ENCODE measurements at places on chromosomes 1 and 21. TPM values are rescaled to one million over a fixed set of nuclear protein-coding genes. Genes with fewer than 3 reads are reported as not detected.
A peak's percentile ranks its signal among the peaks of the same experiment; 100 is the strongest.

Gene TCHH
- total RNA-seq = 0.44 TPM

DNA sequence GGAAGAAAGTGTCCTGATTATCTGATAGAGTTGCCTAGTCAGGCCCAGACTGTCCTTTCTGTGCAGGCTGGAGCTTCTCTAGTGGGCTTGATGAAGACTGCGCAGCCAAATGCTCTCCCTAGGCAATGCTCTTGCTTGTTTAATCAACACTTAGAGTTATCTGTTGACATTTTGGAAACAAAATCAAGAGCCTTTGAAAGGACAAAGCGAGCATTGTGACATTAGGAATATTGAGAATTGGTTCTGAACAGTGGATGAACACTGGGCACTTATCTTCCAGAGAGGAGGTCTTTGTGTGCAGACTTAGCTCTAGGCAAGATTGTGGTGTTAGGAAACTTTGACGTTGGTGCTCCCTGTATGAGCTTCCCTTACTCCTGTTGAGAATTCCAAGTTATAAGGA lies 94.5 kb downstream of the DNTTIP2 start:
- H3K4me1 ChIP-seq = no peaks in the 10 kb centered on the region
- no peak for DNase-seq
- no peak overlapping the region for H3K27ac ChIP-seq
- H3K4me3 ChIP-seq = no peak overlapping the region
- H3K36me3 ChIP-seq = no peaks in the 10 kb centered on the region

- peak overlapping the region; percentile 17 for H3K27ac ChIP-seq
- no peaks in the 10 kb centered on the region for H3K27me3 ChIP-seq
- peaks cover 12% of the 10 kb centered on the region for H3K4me1 ChIP-seq
- H3K4me3 ChIP-seq = no peak overlapping the region
- no peak for DNase-seq
Measured at GRCh38 chr21:42171091-42172053, 47.6 kb upstream of the ABCG1 start.

GRCh38 chr1:36894824-36895223 lies 139.5 kb downstream of the GRIK3 start:
- H3K27me3 ChIP-seq = peaks cover 16% of the 10 kb centered on the region
- H3K27ac ChIP-seq = no peak overlapping the region
- H3K4me3 ChIP-seq = no peak overlapping the region
- no peak for DNase-seq
- H3K36me3 ChIP-seq = no peaks in the 10 kb centered on the region

DNA sequence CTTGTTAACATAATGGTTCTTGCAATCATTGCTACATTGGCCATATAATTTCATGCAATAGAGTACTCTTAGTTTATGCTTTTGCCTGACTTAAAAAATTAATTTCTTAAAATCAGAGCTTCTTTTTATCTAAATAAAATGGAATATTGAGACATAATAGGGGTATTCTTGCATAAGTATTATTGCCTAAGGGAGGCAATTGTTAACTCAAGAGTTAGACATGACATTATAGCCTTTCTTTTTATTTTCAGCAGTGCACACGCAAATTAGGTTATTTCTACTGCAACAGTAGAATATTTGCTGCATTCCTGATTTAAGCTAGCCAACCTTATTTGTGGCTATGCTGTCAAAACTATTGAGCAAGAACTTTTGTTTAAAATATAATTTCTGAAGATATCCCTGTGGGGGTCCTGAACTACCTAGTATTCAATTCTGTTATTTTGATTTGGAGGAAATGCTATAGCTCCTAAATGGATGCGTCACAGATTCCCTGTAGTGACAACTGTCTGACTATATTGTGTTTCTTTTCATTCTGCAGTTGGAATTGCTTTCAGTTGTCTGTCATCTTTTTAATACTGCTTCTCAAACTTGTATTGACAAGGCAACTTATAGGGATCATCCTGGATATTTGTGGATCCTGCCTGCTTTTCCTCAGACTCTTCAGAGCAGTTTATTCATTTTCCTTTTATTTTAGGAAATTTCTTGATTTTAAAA lies 211.0 kb downstream of the PATJ start:
- no peak overlapping the region for H3K27ac ChIP-seq
- H3K4me3 ChIP-seq = no peak overlapping the region
- no peak for DNase-seq
- H3K36me3 ChIP-seq = no peaks in the 10 kb centered on the region
- peaks cover 7% of the 10 kb centered on the region for H3K4me1 ChIP-seq

DNA sequence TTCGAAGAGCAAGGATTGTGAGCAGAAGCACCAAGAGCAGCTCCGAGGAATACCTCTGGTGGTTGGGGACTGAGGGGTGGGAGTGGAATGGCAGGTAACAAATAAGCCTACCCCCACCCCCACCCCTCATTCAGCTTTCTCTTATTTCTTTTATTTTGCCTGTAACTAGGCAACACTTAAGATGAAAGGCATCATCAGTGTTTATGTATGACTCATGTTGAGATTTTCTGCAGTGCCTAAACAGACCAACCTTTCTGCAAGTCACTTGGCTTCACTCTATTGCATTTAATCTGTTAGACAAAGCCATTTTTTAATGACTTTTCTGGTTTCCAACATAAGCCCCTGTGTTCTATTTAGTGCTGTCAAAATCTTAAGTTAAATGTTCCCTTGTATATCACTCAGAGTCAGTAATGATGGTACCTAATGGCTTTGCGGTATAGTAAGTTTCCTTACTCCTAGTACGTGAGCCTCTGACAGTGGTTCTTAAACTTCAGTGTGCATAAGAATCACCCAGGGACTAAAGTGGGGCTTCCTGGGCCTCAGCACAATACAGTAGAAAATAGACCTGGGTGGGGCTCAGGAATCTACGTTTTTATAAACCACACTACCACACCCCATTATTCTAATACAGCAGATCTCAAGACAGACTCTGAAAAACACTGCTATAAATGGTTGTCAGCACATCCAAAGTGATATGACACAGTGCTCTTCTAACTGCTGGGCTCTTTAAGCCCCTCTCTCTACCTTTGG lies 19.9 kb downstream of the CASQ2 start:
- no peaks in the 10 kb centered on the region for H3K27me3 ChIP-seq
- no peaks in the 10 kb centered on the region for H3K36me3 ChIP-seq
- H3K4me1 ChIP-seq = peaks cover 5% of the 10 kb centered on the region
- peak overlapping the region; percentile 5 for H3K27ac ChIP-seq

GRCh38 chr1:183070923-183071618 lies 47.9 kb downstream of the LAMC1 start:
- H3K4me3 ChIP-seq = no peak overlapping the region
- H3K27ac ChIP-seq = no peak overlapping the region
- no peak for DNase-seq
- H3K36me3 ChIP-seq = no peaks in the 10 kb centered on the region

- H3K4me3 ChIP-seq = no peak overlapping the region
- DNase-seq = no peak
- H3K36me3 ChIP-seq = no peaks in the 10 kb centered on the region
Measured at GRCh38 chr1:21379571-21379970, 60.4 kb upstream of the NBPF3 start.

- peaks cover 16% of the 10 kb centered on the region for H3K4me1 ChIP-seq
- no peak for DNase-seq
- no peak overlapping the region for H3K27ac ChIP-seq
- H3K4me3 ChIP-seq = peak overlapping the region; percentile 49
- peaks cover 3% of the 10 kb centered on the region for H3K27me3 ChIP-seq
- no peaks in the 10 kb centered on the region for H3K36me3 ChIP-seq
Measured at GRCh38 chr1:84997667-84998600, 1.0 kb upstream of the MCOLN2 start.

Data from esophagus squamous epithelium (tissue), 5 donors.